NCI-H82 (cell line): ENCODE measurements at places on chromosomes 11 and 22.
A peak's percentile ranks its signal among the peaks of the same experiment; 100 is the strongest.

DNA sequence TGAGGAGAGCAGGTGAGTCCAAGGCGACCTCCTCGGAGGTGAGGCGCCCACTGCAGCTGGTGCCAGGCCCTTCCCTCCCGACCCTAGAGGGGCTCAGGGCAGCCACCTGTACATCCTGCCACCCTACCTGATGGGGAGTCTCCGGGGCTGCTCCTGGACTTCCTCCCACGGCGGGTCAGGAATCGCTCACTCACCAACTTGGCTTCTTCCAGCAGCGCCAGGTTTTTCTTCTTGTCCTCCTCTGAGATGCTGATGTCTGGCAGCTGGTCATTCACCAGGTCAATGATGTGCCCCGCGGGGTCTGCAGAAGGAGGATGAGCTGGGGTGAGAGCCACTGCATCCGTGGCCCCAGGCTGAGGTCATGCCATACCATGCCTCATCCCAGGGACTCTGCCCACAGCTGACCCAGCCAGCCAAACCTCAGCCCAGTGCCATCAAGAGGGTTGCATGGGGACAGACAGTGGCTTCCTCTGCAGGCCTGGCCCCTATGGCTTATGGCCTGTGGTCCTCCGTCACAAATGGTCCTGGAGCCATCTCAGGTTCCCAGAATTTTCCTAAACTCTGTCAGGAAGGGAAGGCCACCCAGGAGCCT, 61.0 kb upstream of the LYVE1 start:
- DNase-seq: no peak

DNA sequence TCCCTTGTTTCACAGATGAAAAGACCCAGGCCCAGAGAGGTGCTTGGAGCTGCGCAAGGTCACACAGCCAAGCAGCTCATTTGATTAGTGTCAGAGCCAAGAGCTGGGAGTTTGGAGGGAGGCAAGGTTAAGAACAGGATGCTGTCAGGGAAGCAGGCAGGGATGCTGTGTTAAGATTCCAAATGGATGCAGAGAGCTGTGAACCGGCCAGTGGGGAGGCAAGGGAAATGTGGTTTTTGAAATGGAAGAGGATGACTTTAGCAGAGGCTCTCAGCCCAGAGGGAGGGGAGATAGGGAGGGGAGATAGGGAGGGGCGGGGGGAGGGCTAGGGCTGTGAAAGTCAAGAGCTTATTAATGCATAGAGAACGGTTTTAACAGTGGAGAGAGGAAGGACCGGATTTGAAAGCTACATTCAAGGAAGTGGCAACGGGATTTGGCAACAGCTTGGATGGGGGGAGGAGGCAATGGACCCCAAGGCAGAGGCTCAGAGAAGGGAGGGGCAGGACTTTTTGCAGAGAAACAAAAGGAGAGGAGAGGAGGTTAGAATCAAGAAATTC, 13.0 kb downstream of the RTN4RL2 start:
- DNase-seq: peak; percentile 84

GRCh38 chr22:44158816-44159215, 21.9 kb upstream of the PARVG start:
- DNase-seq: no peak

DNA sequence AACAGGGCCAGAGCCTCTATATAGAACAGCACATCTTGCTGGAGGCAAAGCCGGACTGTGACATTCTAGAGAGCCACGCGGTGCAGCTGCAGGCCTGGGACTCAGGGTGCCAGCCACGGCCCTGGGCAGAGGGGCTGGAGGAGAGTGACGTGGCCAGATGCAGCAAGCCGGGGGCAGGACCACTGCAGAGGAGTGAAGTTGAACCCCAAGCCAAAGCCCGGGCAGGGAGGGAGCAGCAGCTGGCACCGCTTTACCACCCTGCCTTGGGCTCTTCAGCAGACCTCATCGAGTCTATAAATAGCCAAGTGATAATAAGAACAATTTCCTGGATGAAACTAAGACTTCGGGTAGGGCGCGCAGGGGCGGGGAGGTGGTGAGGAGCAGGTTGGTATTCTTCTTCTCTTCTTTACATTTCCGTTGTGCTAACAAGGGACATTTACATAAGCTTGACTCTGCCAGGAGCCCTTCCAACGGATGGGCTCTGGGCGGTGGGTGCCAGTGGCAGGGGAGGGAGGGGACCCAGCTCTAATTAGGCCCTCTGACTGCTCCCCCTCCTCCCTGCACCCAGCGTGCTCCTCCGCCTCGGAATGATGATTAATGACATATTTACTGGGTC, 110.2 kb downstream of the ST3GAL4 start:
- no peak for DNase-seq

DNA sequence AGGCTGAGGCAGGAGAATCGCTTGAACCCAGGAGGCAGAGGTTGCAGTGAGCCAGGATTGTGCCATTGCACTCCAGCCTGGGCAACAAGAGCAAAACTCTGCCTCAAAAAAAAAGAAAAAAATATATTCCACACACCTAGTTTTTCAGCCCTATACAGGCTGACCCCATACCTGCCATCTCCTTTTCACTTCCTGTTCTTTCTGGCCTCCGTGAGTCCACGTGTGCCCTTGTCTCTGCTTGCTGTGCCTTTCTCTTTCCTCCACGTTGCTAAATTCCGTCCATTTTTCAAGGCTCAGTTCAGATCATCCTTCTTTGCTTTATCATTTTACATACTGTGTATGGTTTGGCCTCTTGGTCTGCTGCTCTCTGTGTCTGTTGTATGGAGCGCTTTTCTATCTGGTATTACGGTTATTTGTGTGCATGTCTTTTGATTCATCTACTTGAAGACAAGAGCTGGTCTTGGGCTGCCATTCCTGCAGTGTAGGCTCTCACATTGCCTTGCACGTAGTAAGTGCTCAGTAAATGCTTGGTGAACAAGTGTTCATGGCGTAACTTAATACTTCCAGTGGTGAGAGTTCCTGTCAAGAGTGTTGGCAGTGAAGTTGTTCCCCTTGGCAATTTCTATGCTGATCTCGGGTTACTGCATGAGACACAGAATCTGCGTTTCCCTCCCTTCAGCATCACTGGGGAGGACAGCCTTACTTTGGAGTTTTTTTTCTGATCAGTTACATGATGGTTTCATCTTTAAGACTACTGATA, 57.5 kb downstream of the PTPRJ start:
- DNase-seq: no peak

DNA sequence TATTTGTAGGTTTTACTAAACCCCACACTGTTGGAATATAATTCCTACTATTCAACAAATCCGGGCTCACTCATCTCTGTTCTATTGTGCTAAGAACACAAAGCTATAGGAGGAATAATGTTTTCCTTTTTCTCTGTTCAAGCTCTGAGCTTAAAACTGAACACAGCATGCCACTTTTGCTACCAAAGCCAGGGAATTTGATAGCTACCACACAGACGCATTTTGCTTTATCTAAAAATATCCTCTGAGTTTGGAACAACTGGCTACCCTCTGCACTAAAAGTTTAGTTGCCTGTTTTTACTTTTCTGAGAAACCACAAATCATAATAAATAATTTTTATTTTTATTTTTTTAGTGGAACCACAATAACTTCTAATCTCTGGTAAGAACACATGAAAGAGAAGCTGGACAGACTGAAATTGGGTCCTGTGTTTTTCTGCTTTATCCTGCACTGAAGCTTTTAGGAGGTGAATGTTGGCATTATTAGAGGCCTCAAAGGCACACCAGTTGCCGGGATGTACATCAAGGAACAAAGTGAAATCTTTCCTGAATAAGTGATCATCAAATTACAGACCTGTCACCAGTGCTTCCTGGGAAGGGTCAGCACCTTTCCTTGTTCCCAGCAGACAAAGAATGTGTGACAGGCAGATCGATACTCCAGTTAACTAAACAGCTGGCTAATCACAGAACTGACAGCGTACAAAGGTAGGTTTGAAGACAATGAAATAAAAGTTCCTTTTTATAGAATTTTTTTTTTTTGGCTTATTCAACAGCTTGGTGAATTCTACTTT, 523.2 kb upstream of the TENM4 start:
- DNase-seq: no peak

DNA sequence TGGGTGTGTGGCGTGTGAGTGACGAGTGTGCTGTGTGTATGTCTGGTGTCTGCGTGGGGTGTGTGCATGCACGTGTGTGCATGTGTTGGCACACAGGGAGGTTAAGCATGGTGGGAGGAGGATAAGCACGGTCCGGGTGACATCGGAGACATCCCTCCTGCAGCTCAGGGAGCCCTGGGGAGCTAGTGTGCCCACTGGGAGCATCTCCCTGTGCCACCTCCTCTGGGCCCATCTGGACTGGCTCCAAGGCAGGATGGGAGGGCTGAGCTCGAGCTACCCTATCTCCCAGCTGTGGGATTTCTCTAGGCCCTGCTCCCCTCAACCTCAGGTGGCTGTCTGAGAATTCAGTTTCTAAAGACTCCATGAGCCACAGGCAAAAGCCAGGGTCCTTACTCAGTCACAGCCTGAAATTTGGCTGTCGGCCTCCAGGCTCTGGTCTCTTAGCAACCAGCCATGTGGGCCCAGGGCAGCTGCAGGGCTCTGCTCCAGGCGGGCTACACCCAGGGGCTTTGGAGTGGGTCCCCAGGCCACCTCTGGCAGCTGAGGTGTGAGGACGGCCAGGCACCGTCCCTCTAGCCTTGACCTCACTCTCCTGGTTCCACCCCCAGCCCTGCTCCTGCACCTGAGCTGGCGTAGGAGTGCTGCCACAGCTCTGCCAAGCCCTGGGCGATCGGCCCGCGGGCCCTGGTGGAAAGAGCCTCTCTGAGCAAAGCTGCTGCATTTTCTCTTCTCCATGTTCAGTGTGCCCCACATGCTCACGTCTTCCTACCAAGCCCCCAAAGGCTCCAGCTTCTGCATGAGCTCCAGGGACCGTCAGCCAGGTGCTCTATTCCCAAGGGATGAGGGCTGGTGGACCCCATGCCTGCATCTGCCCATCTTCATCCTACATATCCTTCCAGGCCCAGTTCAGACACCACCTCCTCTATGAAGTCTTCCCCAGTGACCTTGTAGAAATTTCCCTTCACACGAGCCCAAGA, 39.7 kb downstream of the RTL6 start:
- DNase-seq: no peak

- DNase-seq: no peak
Observed at GRCh38 chr22:26409719-26410335, 19.2 kb upstream of the ASPHD2 start.

GRCh38 chr11:63007920-63008319, 7.7 kb downstream of the SLC22A8 start:
- peak; percentile 15 for DNase-seq

DNA sequence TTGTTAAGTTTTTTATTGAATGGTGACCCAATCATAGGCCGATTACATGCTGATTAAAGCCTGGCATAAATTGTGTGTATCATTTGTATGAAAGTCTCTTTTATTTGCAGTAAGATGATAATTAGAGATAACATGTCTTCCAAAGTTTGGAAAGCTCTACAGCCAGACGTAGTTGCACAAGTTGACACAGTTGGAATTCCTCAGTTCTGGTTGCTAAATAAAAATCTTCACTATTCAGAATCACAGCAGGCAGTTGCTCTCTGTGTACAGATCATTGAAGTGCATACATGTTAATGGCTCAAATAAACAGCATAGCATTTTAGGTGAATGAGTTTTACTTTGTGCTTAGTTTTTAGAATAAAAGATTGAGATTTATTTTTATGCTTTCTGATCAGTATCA, 69.5 kb downstream of the ARHGAP42 start:
- DNase-seq: no peak

DNA sequence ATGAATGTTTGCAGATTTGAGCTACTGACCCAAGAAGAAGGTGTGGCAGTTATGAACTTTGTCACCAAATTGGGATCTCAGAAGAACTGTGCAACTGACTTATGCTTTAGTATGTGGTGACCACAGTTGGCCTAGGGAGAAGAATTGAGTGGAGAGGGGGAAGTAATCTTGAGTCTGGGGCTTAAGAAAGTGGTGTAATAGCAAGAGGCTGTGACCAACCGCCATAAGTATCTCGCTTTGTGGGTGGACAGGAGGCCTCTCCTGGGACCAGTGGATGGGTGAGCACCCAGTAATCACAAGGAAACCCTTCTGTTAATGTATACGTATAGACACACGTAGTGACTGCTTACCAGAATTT, 12.7 kb upstream of the IL10RA start:
- no peak for DNase-seq

- DNase-seq: no peak
Observed at GRCh38 chr11:15313862-15314261, 199.1 kb downstream of the INSC start.

GRCh38 chr11:59678813-59679165, 10.0 kb upstream of the PATL1 start:
- peak; percentile 84 for DNase-seq

DNA sequence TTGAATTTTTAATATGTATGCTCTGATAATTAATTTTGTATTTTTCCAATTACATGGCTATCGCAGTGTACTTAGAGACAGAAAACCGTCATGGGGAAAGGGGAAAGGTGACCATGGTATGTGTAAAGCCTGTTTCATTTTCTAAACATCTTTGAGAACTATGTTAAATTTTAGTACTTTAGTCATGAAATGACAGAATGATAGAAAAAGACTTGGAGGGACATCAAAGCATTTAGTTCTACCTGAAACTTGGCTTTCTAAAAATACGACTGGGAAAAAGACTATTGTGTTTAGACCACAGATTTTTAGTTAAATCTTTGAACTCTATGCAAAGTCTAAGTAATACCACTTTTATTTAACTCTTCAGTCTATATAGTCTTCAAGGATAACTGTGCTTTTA, 54.1 kb downstream of the MAML2 start:
- DNase-seq: no peak

DNA sequence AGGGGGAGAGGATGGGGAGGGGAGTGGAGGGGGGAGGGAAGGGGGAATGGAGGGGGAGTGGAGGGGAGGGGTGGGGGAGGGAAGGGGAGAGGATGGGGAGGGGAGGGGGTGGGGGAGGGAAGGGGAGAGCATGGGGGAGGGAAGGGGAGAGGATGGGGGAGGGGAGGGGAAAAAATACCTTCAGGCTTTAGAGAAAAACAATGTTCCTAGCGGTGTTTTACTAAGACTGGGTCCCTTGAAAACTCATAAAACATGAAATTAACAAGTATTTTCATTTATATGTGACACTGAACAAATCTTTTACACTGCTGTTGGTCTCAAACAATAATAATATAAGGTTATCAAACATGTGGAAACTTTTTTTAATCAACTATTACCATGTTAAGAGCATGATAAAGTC, 42.4 kb downstream of the RSF1 start:
- DNase-seq: no peak

DNA sequence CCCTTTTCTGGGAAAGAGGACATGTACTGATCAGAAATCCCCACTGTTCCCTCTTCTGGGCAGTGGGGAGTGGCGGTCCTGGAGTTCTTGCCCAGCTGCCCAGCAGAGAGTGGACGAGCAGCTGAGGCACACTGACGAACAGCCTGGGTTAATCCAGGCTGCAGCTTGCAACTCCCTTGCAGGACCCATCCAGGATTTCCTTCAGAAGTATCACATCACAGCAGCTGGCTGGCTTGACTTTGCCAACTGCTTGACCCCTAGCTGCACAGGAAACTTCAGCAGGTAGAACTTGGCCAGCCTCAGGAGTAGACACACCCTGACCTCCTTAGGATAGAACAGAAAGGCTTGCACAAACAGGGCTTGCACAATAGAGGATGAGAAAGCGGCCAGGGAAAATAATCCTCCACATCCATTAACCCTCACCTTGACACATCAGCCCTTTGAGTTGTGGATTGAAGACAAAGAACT, 27.9 kb upstream of the FZD4 start:
- no peak for DNase-seq

GRCh38 chr11:17479284-17480214, 2.9 kb upstream of the ABCC8 start:
- peak; percentile 79 for DNase-seq

- no peak for DNase-seq
Observed at GRCh38 chr11:129374993-129375750, 476 bp upstream of the BARX2 start.
